CD4-positive, alpha-beta T cell treated with Interleukin-1 beta for 1 hour (primary cell): ENCODE measurements at places on chromosomes 7 and 10.

- DNase-seq, result no peak
Observed at GRCh38 chr10:119715628-119716505, 10.0 kb upstream of the INPP5F start.

- no peak for DNase-seq
Observed at GRCh38 chr7:124784879-124785818, 19.6 kb upstream of the GPR37 start.

DNA sequence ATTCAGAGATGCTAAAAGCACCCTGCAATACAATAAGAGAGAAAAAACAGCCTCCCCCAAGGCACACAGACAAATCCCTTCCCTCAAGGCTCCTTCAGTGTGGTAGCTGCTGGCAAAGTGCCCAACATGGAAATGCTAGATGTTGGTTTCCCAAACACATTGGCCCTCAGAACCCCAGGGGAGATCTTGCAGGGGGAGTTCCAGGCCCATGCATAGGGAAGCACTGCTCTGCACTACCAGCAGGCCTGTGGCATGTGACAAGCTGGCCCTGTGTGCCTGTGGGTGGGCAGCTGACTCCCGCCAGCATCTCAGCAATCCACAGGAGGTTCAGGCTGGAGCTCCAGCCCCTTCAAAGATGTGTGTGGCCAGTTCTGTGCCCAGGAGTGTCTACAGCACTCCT lies 16.8 kb upstream of the CSGALNACT2 start:
- peak; percentile 25 for DNase-seq

DNA sequence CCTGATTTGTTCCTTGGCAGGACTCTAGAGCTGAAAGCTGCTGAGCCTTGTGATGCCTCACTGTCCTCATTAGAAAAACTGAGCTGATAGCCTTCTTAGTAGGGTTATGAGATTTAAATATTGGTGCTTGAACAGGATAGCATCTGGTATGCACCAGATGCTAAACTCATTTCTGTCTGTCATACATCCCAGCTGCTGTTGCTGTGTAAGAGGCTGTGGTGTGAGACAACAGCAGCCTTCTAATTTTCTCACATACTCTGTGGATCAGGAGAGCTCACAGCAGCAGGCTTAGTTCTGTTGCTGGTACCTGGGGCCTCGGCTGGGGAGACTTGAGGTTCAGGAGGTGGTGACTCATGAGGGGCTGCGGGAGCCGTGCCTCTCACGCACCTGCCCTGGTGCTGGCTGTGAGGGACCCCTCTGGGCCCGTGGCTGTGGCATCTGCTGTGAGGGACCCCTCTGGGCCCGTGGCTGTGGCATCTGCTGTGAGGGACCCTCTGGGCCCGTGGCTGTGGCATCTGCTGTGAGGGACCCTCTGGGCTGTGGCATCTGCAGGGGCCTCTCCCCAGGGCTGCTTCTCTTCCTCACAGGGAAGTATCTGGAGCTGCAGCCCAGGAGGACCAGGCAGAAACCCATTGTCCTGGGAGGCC lies 12.5 kb downstream of the DYNC2I1 start:
- DNase-seq, result no peak

- DNase-seq, result no peak
Observed at GRCh38 chr7:114785496-114785895, 136.4 kb upstream of the MDFIC start.

DNA sequence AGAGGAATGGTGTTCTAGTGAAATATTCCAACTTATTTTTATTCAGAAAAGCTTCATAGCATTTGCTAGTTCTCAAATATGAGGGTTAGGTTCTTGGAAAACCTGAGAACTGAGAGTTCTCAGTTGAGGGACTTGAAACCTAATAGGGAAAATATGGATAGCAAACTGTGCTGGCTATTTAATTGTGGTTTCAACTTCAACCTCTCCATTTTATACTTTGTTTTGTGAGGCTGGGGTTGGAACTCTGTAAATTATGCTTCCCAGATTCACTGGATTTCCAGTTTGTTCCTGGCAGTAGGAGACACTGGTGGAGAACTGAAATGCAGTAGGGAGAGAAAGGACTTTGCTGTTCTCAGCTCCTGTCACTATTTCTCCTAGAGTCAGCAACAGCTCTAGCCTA lies 52.7 kb downstream of the CDK14 start:
- no peak for DNase-seq

- DNase-seq, result no peak
Observed at GRCh38 chr10:12684784-12685183, 316.7 kb downstream of the CCDC3 start.

DNA sequence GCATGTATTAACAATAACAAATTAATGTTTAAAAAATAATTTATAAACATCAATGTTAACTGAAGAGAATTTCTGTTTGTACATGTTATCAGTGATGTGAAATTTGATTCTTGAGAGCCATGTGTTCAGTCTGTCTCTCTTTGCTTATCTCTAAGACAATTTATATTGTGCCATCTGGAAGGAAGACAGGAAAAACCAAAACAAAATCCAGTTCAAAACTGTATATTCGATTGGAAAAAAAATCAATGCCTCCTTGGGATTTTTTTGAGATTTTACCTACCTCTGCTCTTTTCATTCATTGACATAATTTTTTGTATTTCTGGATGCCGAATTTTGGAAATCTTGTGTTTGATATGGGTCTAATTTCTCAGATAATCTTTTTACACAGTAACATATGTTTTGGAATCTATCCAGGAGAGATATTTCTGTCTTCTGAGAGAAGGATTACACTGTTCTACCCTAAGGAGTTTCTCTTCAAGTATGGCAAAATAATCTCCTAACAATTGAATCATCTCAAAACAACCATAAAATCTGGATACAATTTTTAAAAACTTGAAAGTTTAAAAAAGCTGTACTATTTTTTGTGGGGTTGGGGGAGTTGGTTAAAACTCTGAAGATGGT lies 311.9 kb upstream of the GNAI1 start:
- no peak for DNase-seq

GRCh38 chr10:18364987-18365775 lies 225.0 kb downstream of the CACNB2 start:
- DNase-seq, result no peak

DNA sequence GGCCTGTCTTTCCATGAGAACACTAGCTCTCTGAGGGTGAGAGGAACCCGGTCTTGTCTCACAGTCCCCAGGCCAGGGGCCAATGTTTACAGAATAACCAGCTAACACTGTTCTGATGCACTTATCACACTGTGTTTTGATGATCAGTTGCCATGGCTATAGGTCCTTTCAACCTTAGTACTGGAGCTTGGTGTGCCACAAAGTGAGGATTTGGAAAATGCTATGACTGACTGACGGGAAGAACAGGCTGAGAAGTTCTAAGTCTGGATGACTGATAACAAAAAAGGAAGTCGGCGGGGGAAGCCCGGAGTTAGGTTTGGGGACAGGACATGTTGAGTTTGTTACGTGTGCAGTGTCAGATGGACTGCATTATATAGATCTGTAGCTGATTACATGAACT lies 141.8 kb downstream of the CTTNBP2 start:
- DNase-seq, result no peak

DNA sequence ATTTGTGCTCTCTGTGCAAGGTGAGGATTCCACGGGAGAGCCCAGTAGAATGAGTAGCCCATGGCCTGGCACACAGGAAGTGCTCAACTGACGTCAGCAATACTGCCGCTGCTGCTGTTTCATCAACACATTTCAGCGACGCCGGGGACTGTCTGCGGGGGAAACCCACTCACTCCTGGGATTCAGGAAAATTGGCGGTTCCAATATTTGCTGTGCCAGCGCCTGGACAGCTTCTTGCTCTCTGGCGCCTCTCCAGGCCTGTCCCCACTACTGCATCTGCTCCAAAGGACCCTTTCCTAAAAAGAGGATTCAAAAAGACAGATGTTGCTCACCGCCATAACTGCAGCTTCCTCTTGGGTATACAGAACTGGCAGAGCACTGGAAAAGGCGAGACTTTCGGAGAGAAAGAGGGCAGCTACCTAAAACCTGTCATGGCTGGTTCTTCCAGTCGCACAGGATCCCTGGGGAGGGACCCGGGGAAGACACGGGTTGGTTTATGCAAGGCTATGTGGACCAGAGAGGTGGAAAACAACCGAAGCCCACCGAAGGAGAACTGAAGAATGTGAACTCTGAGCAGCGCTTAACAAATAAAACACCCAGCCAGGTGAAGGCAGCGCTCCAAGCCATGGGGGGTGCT lies 39.7 kb upstream of the ENO4 start:
- DNase-seq, result no peak

DNA sequence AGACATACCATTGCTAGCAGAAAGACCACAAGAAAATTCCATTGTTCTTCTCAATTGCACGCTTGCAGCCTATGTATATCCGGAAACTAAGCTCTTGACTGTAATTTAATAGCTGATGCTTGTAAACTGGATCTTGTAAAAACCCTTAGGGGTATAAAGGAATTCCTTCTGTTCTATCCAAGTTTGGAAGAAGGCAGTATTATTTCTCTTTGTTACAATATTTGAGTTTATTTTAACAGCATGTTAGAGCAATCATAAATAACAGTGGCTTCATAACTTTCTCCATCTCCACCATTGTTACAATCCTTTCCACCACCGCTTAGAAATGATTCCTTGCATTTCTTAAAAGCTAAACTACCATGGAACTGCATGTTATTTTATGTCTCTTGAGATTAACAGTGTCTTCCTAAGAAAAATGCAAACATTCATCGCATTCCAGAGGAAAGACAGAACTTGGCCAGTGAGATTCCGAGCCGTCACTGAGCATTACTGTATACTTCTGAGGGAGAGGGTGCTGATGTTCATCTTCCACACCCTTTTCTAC lies 92.5 kb downstream of the TRIL start:
- no peak for DNase-seq

DNA sequence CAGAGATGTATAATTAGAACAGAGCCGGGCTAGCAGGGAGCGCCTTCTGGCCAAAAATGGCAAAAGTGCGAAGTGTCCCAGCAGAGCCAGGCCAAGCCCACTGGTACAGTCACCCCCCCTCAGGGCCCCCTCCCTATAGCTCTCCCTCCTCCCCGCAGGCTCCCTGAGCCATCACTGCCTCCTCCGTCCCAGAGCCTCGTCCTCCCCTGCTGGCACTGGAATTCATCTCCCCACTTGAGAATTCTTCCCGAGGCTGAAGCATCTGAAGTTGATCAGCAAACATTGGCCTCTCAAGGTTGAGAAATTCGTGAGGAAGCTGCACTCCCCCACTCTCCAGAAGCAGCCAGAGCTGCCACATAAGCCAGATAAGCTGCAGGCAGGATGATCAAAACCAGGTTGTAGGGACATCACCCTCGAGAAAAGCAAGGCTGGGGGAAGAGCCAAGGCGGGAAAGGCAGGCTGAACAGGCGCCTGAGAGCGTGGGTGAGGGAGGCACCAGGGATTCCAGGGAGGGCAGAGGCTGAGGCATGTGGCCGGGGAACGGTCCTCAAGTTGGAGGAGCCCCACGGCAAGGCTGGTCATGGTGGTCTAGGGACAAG lies 23.4 kb downstream of the CAMK2G start:
- no peak for DNase-seq

GRCh38 chr10:89035461-89035860 lies 44.9 kb downstream of the FAS start:
- no peak for DNase-seq

- DNase-seq, result no peak
Observed at GRCh38 chr7:50272808-50273207, 31.7 kb upstream of the IKZF1 start.

GRCh38 chr10:103793920-103794883 lies 61.2 kb downstream of the SH3PXD2A start:
- DNase-seq, result no peak

GRCh38 chr7:43905956-43906330 lies 453 bp downstream of the URGCP start:
- DNase-seq, result no peak

DNA sequence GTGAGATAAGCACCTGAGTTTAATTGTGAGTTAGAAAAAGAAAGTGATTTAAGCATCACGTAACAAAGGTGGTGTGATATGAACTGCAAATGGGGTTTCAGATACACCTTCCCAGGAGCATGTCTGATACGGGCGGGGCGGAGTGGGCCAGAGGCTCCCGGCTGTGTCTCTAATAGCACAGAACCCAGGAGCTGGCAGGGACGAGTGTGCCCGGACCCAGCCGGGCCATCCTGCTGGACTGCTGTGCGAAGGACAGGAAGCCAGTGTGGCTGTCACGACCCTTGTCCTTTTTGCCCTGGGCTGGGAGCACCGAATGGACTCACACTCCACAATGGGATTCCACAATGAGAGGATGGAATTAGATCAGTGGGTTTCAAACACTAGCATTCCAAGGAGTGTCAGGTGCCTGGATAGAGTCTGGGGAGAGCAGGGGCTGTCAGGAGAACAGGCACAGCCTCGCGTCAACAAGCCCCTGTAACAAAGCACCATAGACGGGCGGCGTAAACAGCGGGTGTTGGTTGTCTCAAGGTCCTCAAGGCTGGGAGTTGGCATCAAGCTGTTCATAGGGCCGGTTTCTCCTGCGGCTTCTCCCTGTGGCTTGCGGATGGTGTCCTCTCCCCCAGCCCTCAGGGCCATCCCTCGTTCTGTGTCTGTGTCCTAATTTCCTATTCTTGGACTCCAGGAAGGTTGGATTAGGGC lies 242.6 kb upstream of the PITRM1 start:
- no peak for DNase-seq

DNA sequence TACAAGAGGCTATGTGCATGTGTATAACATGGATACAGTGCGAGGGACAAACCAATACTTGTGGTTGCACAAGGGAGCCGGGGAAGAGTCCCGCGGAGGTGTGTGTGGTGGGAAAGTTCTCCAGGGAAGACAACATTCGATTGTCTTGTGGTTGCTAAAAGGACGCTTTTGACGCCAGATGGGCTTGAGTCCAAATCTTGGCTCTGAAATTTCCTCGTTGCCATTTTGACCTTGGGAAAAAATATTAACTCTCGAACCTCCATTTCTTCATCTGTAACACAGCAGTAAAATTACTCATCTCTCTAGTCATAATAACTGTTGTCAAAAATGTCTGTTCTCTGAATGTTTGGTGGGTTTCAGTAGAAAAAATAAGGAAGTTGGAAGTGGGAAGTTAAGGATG lies 16.5 kb downstream of the PLXDC2 start:
- DNase-seq, result no peak

- no peak for DNase-seq
Observed at GRCh38 chr10:122255509-122256301, 15.4 kb upstream of the BTBD16 start.

- DNase-seq, result no peak
Observed at GRCh38 chr10:1468811-1469210, 268.5 kb downstream of the ADARB2 start.

GRCh38 chr7:20647908-20648776 lies 32.7 kb downstream of the ABCB5 start:
- DNase-seq, result no peak

- DNase-seq, result no peak
Observed at GRCh38 chr7:2270495-2270894, 28.5 kb downstream of the NUDT1 start.

GRCh38 chr7:19589446-19589845 lies 119.4 kb downstream of the POLR1F start:
- no peak for DNase-seq

- DNase-seq, result no peak
Observed at GRCh38 chr7:79523436-79523835, 70.0 kb upstream of the MAGI2 start.
